Endothelial cell of umbilical vein (primary cell): ENCODE measurements at places on chromosomes 6 and 20. TPM values are rescaled to one million over a fixed set of nuclear protein-coding genes. Genes with fewer than 3 reads are reported as not detected.
A peak's percentile ranks its signal among the peaks of the same experiment; 100 is the strongest.

GABRR1 gene
- not detected in 2 replicates for total RNA-seq

PPIL6 gene
- 0.25 and 0.33 TPM in 2 replicates for total RNA-seq

COL12A1 gene
- total RNA-seq = 89.1 and 102 TPM in 2 replicates

TREM1 gene
- not detected in 2 replicates for total RNA-seq

MOCS3 gene
- 3.6 and 4.2 TPM in 2 replicates for total RNA-seq

INSM1 gene
- total RNA-seq = not detected in 2 replicates

PLA2G7 gene
- total RNA-seq = not detected in 2 replicates

DNA sequence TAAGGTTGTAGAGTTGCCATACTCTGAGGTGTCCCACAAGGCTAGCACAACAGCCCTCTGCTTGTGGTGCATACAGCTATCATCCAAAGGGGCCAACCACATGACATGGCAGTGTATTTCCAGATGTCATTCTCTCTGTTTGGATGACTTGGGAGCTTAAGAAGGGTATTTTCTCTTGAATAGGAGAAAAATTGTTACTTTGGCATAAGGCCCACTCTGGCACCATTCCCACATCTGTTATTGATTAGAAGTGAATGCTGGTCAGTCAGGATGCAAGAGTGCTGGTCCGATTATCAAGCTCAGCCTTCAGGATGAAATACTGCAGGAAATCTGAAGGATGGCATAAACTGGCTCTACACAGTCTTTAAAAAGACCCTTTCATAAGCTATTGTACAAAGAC is 83.6 kb upstream of the C20orf144 start:
- DNase-seq = no peak

- DNase-seq = peak; percentile 50
These were observed 802 bp upstream of the NRN1 start for GRCh38 chr6:6007366-6008088.

- DNase-seq = no peak
These were observed 100.0 kb downstream of the RWDD2A start for GRCh38 chr6:83292900-83293843.

DNA sequence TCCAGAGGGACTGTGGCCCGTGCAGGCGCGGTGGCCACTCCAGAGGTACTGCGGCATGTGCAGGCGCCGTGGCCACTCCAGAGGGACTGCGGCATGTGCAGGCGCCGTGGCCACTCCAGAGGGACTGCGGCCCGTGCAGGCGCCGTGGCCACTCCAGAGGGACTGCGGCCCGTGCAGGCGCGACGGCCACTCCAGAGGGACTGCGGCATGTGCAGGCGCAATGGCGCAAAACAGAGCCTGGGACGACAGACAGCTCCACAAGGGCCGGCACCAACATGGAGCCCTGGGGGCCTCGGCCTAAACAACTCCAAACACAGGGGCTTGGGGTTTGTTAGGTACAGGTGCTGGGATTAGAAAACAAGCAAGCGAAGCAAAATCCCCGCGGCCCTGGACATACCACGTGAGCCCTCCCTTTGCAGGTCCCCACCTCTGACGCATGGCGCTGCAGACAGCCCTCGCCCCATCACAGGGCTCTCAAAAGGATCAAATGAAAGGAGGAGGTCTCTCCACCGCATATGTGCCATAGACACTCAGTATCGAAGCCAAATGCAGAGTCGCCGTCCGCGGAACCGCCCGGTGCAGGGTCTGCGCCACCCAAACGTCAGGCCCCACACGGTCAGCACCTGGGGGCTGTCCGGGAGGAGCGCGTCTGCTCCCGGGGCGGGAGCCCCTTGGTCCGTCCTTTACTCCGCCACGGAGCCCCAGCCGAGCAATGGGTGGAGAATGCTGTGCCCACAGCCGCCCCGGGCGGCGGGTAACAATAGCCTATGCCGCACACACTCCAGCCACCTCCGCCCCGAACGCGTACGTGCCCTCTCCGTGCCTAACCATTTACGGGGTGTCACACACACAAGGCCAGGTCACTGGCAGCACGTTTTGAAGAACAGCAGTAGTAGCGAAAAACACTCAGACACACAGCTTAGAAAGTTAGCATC is 85.7 kb downstream of the TAF4 start:
- DNase-seq = no peak

DNA sequence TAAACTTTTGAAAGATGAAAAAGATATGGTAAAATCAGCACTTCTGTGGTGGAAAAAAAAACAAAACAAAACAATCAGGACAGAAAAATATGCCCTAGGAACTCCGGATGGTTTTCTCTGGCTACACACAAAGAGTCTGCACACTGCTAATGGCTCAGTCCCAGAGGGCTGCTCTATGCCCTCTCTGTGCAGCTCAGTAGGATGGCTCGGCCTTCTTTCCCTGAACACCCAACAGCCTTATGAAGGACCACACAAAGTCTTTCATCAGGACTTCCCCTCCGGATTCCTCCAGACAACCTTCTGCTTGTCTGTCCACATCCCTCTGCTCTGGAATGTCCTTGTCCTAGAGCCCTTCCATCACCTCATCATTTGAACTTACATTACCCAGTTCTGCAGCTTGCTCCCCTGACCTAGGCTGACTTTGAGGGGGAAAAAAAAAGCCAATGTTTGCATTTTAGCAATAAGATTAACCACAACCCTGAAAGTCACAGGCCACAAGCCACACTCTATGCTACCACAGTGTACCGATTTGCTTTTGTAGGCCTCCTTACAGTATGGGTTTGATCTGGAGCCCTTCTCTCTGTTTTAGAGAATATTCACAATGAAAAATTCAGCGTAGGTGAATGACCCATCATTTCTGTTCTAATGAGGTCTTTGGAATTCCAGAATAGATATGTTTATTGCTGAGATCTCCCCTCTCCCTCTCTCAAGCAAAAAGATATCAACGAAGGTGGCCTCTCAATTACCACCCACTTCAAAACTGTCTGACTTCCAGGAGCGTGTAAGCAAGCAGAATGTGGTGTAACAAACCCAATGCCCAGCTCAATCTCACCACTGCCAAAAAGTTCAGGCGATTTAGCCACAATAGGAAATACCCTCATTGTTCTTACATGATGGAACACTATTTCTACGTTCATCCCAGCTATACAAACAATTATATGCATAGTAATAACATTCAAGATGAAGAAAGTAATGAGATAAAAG is 164.0 kb downstream of the GMDS start:
- DNase-seq = no peak

DNA sequence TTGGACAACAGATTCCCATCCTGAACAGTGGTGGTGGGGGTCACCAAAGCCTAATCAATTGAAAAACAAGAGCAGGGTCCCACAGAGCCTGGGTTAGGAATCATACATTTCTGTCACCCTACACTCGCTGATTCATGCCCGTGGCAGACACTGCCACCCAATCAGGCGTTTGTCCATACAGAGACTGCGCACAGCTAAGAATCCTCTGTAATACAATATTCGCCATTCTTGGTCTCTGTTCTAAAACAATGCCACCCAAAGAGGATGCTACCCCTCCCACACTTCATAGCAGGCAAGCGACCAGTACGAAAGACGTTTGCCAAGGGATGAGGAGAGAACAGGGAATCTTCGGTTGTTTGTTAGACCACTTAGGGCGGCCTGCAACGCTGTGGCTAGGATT is 28.1 kb upstream of the SLC22A23 start:
- no peak for DNase-seq

DNA sequence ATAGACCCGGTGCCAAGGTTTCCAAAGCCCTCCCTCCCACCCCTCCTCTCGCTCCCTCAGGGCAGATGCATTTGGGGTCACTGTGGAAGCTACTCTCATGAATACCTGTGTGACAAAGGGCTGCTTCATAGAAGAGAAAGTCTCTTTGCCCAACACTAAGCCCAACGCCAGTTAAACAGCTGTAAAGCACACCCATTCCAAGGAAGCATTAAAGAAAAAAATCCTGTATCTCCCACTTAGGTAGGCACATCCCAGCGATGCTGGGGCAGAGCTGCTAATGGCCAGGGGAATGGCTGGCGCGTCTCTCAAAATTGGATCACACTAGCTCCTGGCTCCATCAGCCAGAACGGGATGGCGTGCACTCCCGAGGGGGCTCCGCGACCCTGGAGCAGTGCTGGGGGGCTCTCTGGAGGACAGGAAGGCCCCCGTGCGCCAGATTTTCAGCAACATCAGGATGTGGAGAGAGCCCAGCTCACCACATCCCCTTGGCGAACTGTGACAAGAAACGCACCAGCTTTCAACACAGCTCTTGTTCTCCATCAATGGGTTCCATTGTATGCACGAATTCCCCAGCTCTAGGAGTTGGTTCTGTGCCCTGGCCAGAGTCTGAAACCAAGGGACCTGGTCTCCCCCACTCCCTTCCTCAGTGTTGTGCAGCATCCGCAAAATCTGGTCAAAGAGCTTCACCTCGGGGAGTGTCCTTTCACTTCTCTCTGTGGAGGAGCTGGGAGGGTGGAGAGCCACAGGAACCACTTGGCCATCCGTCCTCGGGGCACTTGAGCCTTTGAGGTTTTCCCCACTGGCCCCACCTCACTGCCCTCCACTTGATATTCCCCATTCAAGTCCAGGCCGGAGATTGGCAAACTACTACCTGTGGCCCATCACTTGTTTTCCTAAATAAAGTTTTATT is 74.1 kb downstream of the TFAP2C start:
- DNase-seq = no peak

DNA sequence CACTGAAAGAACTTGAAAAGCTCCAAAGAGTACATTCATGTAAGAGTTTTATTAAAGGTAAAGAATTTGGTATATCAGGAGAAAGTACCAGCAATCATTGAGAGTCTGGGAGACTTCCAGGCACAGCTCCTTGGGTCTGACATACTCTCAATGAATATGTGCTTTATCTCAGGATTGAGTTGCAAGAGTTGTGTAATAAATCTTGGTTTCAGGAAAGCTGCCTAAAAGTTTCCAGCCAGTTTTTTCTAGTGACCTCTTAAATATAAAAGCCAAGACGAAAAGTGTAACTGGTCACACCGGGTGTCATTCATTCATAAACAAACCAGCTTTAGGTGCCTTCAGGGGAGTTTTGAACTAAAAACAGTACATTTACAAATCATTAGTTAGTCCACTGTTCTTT is 21.6 kb upstream of the GJA1 start:
- DNase-seq = no peak

DNA sequence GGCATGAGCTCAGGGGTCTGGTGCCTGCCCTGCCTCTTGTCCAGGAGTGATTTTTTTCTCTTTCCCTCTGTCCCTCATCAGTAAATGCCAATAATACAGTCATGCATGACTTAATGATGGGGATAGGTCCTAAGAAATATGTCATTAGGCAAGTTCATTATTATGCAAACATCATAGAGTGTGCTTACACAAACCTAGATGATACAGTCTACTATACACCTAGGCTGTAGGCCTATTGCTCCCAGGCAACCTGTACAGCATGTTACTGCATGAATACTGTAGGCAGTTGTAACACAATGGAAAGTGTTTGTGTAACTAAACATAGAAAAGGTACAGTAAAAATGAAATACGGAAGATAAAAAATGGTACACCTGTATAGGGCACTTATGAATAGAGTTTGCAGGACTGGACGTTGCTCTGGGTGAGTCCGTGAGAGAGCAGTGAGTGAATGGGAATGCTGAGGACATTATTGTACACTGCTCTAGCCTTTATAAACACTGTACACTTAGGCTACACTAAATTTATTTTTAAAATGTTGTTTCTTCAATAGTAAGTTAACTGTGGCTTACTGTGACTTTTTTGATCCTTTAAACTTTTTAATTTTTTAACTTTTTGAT is 22.1 kb downstream of the PBOV1 start:
- no peak for DNase-seq

DNA sequence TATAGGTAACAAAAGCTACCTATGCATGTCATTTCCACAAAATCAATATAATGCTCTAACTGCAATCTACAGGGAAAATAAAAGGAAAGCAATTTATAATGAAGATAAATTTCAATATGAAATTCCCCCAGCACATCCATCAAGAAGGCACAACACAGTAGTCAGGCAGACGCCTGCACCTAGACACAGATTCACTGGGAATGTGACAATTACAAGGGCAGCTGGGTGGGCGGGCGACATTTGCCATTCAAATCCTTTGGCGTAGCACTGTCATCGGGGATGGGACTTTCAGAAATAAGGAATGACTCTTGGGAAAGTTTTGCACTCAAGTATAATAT is 60.4 kb downstream of the SULF2 start:
- DNase-seq = no peak
